ENCODE measurements at places on chromosomes 7 and 10.

- no peaks in the 10 kb centered on the region for H3K4me1 ChIP-seq
- no peak overlapping the region for H3K4me3 ChIP-seq
- H3K27ac ChIP-seq, result no peak overlapping the region
- H3K36me3 ChIP-seq, result no peaks in the 10 kb centered on the region
- no peaks in the 10 kb centered on the region for H3K27me3 ChIP-seq
These were observed 167.8 kb downstream of the KIF20B start for GRCh38 chr10:89869180-89869579.

- H3K36me3 ChIP-seq, result no peaks in the 10 kb centered on the region
- no peak overlapping the region for H3K27ac ChIP-seq
- H3K4me1 ChIP-seq, result no peaks in the 10 kb centered on the region
- H3K27me3 ChIP-seq, result no peaks in the 10 kb centered on the region
These were observed 96.4 kb downstream of the CCSER2 start for GRCh38 chr10:84424731-84425167.

DNA sequence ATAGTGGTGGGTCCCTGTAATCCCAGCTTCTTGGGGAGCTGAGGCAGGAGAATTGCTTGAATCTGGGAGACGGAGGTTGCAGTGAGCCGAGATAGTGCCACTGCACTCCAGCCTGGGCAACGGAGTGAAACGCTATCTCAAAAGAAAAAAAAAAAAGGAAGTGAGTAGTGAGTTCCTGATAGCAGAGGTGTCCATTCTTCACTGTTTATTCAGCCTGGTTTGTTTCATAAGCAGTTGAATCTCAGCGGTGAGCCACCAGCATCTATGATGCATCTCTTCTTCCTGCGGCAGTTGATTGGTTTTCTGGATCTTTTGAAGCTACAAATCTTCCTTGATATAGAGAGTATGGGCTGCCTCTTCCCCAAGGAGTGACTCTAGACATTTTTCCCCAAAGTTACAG lies 316.1 kb upstream of the MTPN start:
- H3K4me1 ChIP-seq, result no peaks in the 10 kb centered on the region
- H3K27me3 ChIP-seq, result no peaks in the 10 kb centered on the region
- DNase-seq, result no peak

DNA sequence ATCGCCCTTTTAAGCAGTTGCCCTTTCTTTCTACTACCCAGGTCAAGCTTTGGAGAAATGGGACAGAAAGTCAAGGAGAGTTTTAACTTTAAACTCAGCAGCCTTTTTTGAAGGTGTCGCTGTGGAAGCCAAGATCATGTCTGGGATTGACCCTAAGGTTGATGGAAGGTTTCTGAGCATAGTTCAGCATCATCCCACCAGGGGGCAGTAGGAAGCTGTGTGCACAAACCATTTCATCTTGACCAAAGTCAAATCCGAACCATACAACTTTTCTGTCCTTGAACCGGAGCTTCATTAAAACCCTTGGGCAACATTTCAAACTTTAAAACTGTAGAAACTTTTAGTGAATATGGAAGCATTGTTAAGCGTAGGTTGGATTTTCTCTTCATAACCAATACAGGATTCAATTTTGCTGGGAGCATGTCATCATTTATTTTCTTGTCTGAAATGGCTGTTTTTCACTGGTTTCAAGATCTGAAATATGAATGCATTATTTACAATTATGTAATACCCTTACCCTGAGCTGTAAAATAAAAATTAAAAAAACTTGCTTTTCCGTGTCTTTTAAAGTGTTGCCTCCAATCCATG lies 214.4 kb upstream of the KIAA1217 start:
- H3K27ac ChIP-seq, result no peak overlapping the region
- no peaks in the 10 kb centered on the region for H3K4me1 ChIP-seq
- H3K4me3 ChIP-seq, result no peak overlapping the region
- no peaks in the 10 kb centered on the region for H3K36me3 ChIP-seq

GRCh38 chr7:141055146-141055545 lies 18.7 kb upstream of the TMEM178B start:
- DNase-seq, result no peak
- no peak overlapping the region for H3K27ac ChIP-seq
- no peaks in the 10 kb centered on the region for H3K27me3 ChIP-seq
- H3K4me3 ChIP-seq, result no peak overlapping the region

GRCh38 chr7:81140252-81140651 lies 221.4 kb upstream of the SEMA3C start:
- H3K4me1 ChIP-seq, result no peaks in the 10 kb centered on the region
- no peak for DNase-seq
- H3K4me3 ChIP-seq, result no peak overlapping the region
- no peaks in the 10 kb centered on the region for H3K36me3 ChIP-seq

- no peaks in the 10 kb centered on the region for H3K4me1 ChIP-seq
- no peak for DNase-seq
- no peak overlapping the region for H3K27ac ChIP-seq
- H3K36me3 ChIP-seq, result no peaks in the 10 kb centered on the region
These were observed 1183.9 kb upstream of the C7orf33 start for GRCh38 chr7:147406521-147407135.

DNA sequence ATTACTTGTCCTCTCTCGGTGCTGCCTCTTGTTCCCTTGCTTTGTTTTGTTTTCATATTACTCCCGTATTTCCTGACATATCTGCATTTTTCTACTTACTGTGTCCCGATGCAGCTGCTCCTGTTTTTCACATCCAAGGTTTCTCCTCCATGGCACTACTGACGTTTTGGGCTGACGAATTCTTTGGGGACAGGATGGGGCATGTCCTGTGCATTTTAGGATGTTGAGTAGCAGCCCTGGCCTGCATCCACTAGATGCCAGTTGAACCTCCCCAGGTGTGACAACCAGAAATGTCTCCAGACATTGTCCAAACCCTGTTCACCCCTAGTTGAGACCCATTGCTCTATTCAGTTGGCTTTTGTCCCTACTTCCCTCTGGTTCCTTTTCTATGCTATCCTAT lies 12.4 kb downstream of the ZNF789 start:
- no peaks in the 10 kb centered on the region for H3K27me3 ChIP-seq
- H3K4me3 ChIP-seq, result no peak overlapping the region
- DNase-seq, result no peak
- no peaks in the 10 kb centered on the region for H3K4me1 ChIP-seq

GRCh38 chr7:12323415-12323814 lies 80.2 kb downstream of the VWDE start:
- H3K4me1 ChIP-seq, result no peaks in the 10 kb centered on the region
- no peak overlapping the region for H3K27ac ChIP-seq
- no peak overlapping the region for H3K4me3 ChIP-seq
- peak; percentile 27 for DNase-seq
- no peaks in the 10 kb centered on the region for H3K27me3 ChIP-seq

DNA sequence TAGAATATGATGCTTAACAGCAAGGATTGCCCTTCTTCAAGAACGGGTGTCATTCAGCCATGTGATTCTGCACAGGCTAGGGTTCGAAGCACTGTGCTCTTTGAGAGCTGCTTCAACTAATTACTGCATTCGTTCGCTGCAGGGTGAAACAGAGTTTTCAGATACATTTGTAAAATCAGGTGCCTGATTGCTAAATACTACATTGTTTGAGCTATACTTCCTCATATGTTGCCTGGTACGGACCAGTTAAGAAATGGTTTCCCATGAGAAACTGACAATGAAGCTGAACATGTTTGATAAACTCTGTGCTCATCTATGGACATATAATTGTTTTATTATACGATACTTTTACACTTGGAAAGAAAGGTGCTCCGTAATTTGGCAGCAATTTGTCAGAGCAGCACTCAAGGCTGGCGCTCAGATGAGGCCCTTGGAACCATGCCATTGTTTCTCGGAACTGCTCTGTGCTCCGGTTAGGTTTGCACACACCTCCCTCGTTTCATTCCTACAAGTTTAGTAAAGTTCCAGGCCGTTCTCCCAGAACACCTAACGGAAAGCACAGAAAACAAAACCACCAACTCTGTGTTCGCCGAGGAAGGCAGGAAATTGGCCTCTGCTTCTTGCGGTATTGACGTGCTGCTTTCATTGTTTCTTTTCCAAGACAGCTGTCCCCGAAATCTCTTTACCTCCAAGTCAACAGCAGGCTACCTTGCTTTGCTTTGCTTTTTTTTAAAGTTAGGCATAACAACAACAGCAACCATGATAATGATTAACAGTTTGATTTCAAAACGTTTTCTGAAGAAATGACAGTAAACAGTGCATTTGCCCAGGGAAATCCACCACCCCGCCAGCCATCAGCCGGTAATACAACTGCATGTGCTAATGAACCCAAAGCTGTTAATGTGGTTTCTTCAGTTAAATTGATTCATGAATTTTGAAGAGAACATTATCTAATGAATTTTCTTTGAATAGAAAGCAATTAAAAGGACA lies 206.9 kb downstream of the EBF3 start:
- no peaks in the 10 kb centered on the region for H3K27me3 ChIP-seq
- no peaks in the 10 kb centered on the region for H3K36me3 ChIP-seq
- DNase-seq, result no peak
- H3K4me1 ChIP-seq, result no peaks in the 10 kb centered on the region

DNA sequence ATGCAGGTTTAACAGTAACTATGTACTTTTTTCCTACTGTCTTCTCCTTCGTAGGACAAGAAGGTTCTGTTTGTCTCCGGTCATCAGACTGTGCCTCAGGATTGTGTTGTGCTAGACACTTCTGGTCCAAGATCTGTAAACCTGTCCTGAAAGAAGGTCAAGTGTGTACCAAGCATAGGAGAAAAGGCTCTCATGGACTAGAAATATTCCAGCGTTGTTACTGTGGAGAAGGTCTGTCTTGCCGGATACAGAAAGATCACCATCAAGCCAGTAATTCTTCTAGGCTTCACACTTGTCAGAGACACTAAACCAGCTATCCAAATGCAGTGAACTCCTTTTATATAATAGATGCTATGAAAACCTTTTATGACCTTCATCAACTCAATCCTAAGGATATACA lies 2.4 kb downstream of the DKK1 start:
- no peak overlapping the region for H3K27ac ChIP-seq
- H3K27me3 ChIP-seq, result no peaks in the 10 kb centered on the region
- no peak for DNase-seq
- H3K4me1 ChIP-seq, result no peaks in the 10 kb centered on the region
- no peaks in the 10 kb centered on the region for H3K36me3 ChIP-seq

GRCh38 chr7:69411018-69411417 lies 187.3 kb upstream of the AUTS2 start:
- H3K4me1 ChIP-seq, result no peaks in the 10 kb centered on the region
- DNase-seq, result no peak
- H3K27me3 ChIP-seq, result no peaks in the 10 kb centered on the region
- H3K4me3 ChIP-seq, result no peak overlapping the region
- H3K36me3 ChIP-seq, result no peaks in the 10 kb centered on the region

- no peak for DNase-seq
- no peaks in the 10 kb centered on the region for H3K27me3 ChIP-seq
- no peaks in the 10 kb centered on the region for H3K4me1 ChIP-seq
- H3K36me3 ChIP-seq, result no peaks in the 10 kb centered on the region
These were observed 122.5 kb upstream of the MBL2 start for GRCh38 chr10:52895059-52895458.

DNA sequence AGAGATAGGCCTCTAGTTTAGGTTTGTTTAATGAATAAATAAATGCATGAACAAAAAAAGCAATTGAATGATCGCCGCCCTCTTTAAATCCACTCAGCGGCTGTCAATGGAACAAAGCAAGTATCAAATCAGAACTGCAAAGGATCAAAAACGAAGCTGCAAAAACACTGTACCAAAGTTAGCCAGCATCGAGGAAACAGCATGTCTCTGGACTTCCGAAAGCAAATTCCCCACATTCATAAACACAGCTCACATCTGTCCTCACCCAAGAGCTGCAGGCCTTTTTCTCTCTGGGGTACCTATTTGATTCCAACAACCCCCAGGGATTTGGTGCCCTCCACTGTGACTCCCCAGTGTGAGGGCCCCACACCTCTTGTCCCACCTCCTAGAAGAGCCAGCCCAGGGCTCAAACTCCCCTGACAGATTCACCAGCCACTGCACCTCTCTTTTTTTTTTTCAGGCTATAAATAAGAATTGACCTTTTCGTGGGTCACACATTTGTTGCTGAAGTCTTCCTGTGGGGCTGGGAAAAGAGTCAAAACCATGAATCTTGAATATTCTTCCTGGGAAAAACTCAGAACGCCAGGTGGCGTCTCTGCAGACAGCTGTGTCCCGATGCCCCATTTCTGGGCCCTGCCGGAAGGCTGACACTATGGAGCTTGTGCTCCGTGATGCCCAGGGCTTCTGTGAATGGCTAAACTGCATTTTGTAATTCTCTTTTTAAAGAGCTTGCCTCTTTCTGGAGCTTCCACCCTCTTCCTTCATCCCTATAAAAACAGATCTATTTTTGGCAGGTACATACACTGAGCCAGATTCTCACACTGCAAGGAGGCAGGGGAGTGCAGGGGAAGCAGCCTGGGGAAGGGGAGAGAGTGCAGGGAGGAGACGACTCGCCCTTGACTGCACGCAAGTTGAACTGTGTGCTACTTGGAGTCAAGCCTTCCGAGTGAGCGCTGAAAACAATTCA lies 51.7 kb downstream of the HSPA12A start:
- H3K27ac ChIP-seq, result no peak overlapping the region
- no peaks in the 10 kb centered on the region for H3K36me3 ChIP-seq
- DNase-seq, result peak; percentile 70
- H3K27me3 ChIP-seq, result no peaks in the 10 kb centered on the region
- no peak overlapping the region for H3K4me3 ChIP-seq

- DNase-seq, result peak; percentile 56
- no peaks in the 10 kb centered on the region for H3K4me1 ChIP-seq
- H3K4me3 ChIP-seq, result no peak overlapping the region
- no peak overlapping the region for H3K27ac ChIP-seq
- no peaks in the 10 kb centered on the region for H3K27me3 ChIP-seq
- H3K36me3 ChIP-seq, result no peaks in the 10 kb centered on the region
These were observed 192.6 kb upstream of the CCDC6 start for GRCh38 chr10:60098677-60099601.

GRCh38 chr10:81116201-81116600 lies 578.5 kb downstream of the SH2D4B start:
- H3K27ac ChIP-seq, result no peak overlapping the region
- peak; percentile 34 for DNase-seq
- no peak overlapping the region for H3K4me3 ChIP-seq
- no peaks in the 10 kb centered on the region for H3K4me1 ChIP-seq
- H3K36me3 ChIP-seq, result no peaks in the 10 kb centered on the region

DNA sequence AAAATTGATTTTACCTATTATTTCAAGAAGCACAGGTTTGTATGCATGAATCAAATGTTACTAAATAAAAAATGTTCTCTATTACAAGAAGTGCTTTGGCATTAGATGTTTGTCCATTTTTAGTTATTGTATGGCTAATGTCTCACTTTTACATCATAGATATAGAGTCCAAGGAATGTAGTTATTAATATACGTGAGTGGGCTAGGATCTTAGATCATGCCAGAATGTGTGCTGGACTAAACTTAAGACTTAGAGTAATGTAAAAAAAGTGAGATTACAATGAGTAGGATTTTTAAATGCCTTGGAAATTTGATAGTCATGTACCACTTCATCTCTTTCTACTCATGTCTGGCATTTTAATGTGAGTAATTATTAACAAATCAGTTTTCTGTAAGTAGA lies 196.6 kb downstream of the ARL4A start:
- no peak for DNase-seq
- H3K4me3 ChIP-seq, result no peak overlapping the region
